ENCODE measurements at places on chromosomes 5 and 9.

DNA sequence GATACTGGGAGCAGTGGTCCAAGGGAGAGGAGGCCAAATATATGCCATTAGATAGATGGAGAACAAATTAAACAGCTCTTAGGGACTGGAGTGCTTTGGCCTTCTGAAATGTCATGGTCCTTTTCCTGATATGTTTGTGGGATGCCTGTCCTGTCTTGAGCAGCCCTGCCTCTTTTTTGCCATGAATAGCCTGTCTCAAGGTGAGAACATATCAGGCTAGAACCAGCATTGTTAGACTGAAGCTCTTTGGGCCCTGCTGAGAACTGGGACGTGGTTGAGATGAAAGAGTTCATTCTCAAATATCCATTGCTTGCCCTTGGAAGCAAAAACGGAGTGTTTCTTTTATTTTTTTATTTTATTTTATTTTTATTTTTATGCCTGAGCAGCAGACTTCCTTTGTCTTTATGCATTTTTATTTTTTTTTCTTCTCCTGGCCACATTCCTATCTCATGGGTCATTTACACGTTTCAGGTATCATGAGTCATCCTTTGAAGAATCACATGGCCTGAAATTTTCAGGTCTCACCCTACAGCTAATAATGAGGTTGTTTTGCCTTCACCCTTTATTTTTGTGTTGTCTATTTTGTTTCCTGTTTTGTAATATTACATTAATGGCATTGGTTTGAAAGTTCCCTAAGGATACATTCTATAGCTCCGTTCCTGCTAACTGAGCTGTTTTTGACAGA lies 371.4 kb downstream of the PSAT1 start:
- DNase-seq: no peak

DNA sequence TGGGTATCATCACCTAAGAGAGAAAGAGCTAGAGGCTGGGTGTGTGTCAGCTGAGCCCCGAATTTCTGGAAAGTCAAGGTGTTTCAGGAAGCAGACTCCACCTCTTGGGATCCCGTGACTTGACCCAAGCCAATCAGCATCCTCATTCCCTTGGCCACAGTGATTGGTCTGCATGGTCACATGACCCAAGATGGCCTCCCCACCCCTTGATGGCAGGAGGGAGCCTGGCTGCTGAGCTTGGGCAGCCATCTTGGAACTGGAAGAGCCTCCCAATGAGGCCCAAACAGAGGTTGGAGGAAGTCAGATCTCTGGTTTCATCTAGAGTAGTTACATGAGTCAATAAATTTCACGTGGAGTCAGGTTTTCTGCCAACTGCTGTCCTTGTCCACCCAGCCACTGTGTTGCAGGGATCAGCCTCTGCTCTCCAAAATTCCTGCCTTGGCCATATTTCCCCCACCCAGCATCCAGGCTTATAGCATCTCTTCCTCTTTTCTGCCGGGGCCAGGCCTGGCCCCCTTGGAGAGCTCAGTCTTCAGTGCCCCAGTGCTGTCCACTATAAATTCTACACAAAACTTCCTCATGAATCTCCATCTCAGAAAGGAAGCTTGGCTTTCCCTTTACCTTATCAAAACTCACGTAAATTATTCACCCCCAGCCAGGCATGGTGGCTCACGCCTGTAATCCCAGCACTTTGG lies 17.2 kb upstream of the SUSD3 start:
- DNase-seq: no peak

GRCh38 chr5:172209714-172210113 lies 15.7 kb downstream of the EFCAB9 start:
- no peak for DNase-seq

- DNase-seq: peak; percentile 18
These were observed 82.4 kb downstream of the ZNF354C start for GRCh38 chr5:179142434-179143198.

- no peak for DNase-seq
These were observed 11.1 kb upstream of the APTX start for GRCh38 chr9:33012328-33013069.

DNA sequence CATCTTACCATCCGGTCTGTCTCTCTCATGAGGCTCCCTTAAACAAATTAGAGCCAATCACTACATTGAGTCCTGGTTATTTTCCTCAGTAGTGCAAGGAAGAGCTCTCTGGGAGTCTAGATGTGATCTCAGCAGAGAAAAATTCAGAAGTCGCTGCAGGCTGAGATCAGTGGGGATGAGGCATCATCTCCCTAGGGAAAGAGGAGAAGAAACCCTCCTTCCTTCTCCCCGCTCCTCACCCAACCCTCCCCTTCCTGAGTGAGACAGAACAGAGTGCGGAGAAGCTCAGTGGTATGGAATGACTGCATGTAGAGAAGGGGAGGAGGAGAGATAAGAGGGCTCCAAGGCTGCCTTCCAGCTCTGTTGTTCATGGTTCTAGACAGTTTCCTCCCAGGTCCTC lies 80.5 kb downstream of the PAPPA start:
- no peak for DNase-seq

GRCh38 chr9:127925959-127926905 lies 4.3 kb downstream of the PIP5KL1 start:
- DNase-seq: no peak

DNA sequence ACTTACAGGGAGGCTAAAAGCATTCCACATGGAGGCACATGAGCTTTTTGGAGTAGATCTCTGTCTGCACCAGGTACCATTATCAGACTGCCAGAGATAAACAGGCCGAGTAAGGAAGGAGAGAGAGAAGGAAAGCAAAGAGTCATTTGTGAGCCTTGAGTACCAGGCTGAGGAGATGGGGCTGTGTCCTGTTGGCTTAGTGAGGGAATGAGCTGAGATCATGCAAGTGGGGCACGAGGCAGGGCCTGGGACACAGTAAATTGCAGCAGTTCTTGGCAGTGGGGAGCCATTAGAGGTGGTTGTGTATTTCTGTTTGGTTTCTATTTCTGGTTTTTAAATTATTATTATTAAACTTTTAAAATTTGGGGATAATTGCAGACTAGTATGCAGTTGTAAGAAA lies 53.3 kb downstream of the TSTD2 start:
- DNase-seq: no peak

All from activated T-cell treated with anti-CD3 and anti-CD28 coated beads for 24 hours (primary cell).